Hematopoietic multipotent progenitor cell treated with erythropoietin and hydrocortisone succinate and interleukin-3 and kit ligand, for 8 days (in vitro differentiated cells): ENCODE measurements at places on chromosomes 2 and 18.

DNA sequence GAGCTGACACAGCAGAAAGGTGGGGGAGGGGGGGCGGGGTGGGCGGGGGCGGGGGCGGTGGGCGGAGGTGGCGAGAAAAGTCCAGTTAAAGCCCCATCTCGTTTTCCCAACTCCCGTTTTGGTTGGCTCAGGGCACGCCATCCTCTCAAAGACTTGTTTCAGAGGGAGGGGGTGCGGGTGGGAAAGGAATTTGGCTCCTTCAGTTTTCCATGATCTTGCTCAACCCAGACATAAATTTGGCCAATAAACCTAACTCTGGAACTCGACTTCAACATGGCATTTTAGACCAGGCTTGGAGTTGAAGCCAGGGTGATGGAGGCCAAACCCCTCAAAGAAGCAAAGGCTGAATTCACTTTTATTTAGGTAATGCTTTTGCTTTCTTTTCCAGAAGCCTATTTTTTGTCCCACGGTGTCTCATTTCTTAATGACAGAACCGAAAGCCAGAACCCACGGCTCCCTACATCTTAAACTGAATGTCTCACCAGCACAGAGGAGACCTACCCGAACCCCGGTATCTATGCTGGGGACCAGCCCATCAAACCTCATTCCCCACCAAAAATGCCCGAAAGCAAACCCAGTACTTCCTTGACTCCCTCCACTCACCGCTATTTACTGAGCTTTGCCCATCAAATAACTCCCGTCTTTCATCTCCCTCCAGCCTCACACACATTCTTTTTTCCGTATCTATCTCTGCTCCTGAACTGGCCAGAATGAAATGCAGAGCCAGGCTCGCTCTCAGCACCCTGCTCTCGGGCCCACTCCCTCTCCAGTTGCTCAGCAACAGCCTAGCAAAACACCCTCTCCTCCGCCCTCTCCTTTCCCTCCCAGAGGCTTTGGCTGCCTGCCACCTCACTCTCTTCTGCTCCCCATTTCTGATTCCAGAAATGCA, 4.3 kb downstream of the IGFBP5 start:
- DNase-seq = peak; percentile 86

GRCh38 chr2:199488772-199489400, 31.1 kb upstream of the SATB2 start:
- peak; percentile 51 for DNase-seq

GRCh38 chr18:9993521-9994025, 79.8 kb downstream of the VAPA start:
- no peak for DNase-seq

DNA sequence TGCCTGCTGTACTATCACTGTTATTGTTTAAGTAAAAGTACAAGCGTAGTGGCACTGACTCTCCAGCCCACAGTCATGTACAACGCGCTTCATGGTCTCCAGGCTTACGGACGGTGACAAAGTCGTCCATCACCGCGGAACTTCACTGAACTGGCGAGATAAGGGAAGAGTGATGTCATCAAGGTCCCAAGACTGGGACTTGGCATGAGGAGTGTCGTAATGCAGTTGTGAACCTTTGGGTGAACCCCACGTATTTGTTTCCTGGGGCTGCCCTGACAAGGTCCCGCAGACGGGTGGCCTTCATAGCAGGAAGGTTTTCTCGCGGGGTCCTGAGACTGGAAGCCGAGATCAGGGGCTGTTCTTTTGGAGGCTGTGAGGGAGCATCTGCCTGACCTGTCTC, 17.3 kb downstream of the NFATC1 start:
- no peak for DNase-seq

- no peak for DNase-seq
These were observed 7.3 kb downstream of the SCG2 start for GRCh38 chr2:223594831-223595230.

DNA sequence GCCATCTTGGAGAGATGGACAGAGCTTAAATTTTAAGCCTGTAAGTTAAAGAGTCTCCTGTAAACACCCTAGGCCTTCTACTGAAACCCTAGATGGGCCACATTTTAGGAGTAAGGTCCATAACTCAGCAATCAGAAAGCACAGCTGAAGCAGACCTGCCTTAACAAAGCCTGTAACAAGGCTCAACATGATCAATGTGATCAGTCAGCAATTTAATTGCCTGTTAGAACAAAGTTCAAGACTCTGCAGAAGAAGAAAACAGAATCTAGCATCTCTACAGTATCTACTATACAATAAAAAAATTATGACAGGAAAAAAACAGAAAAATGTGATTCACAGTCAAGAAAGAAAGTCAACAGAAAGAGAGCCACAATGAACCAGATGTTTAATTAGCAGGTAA, 27.1 kb downstream of the SEPTIN10 start:
- DNase-seq = no peak
